ENCODE measurements at places on chromosomes 11 and 22. TPM values are rescaled to one million over a fixed set of nuclear protein-coding genes. Genes with fewer than 3 reads are reported as not detected.

GRCh38 chr11:45322111-45322705 lies 36.1 kb upstream of the SYT13 start:
- DNase-seq = no peak

GRCh38 chr11:131288521-131289091 lies 81.8 kb upstream of the NTM start:
- DNase-seq = no peak

DNA sequence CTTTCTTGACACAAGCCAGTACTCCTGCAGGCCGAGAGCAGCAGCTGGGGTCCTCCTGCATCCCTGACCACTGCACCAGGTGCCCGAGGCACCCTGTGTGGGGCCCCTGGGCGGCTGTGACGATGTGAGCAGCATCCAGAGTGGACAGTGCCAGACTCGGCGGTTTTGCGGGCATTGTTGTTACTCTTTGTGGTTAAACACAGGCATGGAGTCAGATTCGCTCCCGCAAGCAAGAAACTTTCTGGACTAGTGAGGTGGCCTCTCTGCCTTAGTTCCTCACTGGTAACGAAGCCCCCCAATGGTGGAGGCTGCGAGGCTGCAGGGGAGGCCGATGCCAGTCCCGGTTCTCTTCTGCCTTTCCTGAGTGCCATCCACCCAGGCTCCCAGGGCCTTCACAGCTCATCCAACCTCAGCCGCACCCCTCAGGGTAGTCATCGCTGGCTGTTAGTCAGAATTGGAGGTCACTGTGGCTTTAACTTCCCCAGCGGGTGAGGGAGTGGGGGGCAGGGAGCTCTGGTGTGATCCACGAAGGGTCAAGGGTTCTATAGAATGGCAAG lies 3.7 kb upstream of the CLDN5 start:
- no peak for DNase-seq

DNA sequence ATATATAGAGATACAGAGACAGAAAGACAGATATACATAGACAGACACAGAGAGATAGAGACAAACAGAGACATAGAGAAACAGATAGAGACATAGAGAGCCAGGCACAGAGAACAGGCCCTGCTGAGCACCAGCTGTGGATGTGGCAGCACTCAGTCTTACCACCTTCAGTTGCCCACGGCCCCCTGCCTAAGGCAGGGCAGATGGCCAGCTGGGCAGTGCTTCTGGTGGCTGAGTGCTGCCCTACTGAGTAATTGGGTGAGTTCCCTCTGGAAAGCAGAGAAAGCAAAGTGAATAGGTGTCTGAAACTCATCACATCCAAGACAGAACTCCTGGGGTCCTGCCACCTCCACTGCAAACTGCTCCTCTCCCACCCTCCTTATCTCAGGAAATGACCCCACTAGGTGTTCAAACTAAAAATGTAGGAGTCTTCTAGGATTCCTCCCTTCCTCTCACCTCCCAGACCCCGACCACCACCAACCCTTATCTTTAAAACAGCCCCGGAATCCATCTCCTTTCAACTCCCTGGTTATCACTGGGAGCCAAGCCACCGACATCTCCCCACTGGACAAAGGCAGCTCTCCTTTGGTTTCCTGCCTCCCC lies 27.2 kb downstream of the SYN3 start:
- DNase-seq = no peak

- DNase-seq = no peak
These were observed 16.0 kb downstream of the ZMAT5 start for GRCh38 chr22:29750559-29751538.

The CHKB gene
- 78.8 TPM for total RNA-seq

Measured in aorta (tissue), 5 donors.